ENCODE measurements at places on chromosomes 5 and 9. TPM values are rescaled to one million over a fixed set of nuclear protein-coding genes. Genes with fewer than 3 reads are reported as not detected.

DNA sequence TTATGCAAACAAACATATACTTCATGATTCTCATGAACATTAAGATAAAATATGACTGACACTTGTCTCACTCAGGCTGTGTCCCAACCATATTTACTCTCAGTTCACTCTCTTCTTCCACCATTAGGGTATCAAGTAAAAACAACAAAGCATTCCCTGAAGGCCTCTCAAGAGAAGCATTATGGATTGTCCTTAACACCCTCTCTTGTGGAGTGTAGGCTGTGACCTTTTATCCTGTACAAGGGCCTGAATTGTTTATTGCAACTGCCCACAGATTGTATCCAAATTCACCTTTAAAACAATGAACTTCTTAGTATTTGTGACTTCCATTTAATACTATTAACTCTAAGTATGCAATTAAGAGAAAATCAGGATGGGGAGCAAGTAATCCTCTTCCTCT lies 78.1 kb downstream of the RICTOR start:
- no peaks in the 10 kb centered on the region for H3K4me1 ChIP-seq
- H3K4me3 ChIP-seq = no peak overlapping the region
- peaks cover 15% of the 10 kb centered on the region for H3K36me3 ChIP-seq
- H3K27me3 ChIP-seq = no peaks in the 10 kb centered on the region
- no peak for DNase-seq

DNA sequence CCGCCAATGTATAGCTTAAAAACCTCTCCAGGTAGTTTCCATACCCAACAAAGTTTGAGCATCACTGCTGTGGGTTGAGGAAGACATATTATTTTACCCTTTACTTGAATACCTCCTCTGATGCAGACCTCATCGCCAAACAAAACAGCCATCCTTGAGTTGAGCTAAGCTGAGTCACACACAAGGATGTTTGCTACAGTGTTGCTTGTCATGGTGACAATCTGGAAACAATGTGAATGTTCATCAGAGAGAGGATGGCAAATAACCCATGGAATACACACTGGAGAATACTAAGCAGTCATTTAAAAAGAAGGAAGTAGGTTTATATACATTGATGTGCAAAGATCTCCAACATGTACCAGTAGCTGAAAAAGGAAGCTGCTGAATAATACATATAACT lies 41.1 kb upstream of the TCF7 start:
- DNase-seq = no peak
- peaks cover 9% of the 10 kb centered on the region for H3K4me1 ChIP-seq
- H3K27ac ChIP-seq = no peak overlapping the region
- H3K36me3 ChIP-seq = no peaks in the 10 kb centered on the region

GRCh38 chr5:119255571-119256356 lies 100.1 kb upstream of the TNFAIP8 start:
- H3K4me3 ChIP-seq = no peak overlapping the region
- H3K36me3 ChIP-seq = no peaks in the 10 kb centered on the region
- no peaks in the 10 kb centered on the region for H3K27me3 ChIP-seq
- H3K4me1 ChIP-seq = no peaks in the 10 kb centered on the region

DNA sequence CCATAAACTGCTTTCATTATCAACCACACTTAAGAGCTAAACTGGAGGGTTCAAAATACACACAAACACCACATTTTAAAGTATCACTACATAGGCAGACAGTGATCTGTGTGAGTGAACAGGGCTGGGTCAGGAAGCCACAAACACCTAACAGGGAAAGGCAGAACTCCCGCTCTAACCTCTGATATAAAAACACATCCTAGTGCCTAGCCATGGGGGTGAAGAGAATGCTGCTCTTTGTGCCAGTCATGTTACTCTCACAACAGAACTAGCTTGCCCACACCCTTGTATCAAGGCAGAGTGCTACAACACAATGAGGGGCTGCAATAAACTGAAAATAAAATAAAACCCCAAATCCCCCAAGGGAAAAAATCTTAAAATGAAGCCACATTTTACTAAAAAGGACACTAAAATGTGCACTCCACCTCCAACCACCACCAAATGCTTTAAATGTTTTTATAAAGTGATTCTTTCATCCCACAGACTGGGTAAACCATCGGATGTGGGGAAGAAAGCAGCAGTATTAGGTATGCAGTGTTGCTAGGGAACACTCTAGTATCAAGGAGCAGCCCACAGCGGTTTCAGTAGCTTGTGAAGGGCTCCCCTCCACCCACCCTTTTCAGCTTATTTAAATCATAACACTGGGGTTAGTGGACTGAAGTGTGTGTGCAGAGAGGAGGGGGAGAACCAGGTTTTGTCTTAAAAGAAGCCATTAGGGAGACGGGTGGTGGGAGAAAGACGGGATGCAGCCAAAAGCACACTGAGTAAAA lies 64.5 kb downstream of the TMEM161B start:
- H3K27ac ChIP-seq = no peak overlapping the region
- H3K4me3 ChIP-seq = no peak overlapping the region
- H3K4me1 ChIP-seq = no peaks in the 10 kb centered on the region

DNA sequence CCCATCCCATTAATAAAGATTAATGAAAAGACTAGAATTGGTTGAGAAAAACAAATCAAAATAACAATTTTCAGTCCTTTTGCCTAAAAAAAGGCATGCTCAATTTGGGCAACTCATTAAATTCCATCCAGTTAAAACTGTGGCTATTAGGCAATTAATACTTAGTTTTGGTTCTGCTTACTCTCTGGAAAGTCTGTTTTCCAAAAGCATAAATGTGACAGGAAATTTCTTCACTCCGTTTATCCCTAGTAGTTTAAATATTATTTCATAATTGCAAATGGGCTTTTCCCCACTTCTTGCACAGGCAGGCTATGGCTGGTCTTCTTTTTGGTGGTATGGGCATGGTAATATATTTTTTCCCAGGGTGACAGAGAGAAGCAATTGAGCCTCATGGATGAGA lies 373.3 kb upstream of the KLF4 start:
- H3K27ac ChIP-seq = no peak overlapping the region
- H3K4me1 ChIP-seq = no peaks in the 10 kb centered on the region
- H3K36me3 ChIP-seq = no peaks in the 10 kb centered on the region
- no peaks in the 10 kb centered on the region for H3K27me3 ChIP-seq
- no peak overlapping the region for H3K4me3 ChIP-seq

DNA sequence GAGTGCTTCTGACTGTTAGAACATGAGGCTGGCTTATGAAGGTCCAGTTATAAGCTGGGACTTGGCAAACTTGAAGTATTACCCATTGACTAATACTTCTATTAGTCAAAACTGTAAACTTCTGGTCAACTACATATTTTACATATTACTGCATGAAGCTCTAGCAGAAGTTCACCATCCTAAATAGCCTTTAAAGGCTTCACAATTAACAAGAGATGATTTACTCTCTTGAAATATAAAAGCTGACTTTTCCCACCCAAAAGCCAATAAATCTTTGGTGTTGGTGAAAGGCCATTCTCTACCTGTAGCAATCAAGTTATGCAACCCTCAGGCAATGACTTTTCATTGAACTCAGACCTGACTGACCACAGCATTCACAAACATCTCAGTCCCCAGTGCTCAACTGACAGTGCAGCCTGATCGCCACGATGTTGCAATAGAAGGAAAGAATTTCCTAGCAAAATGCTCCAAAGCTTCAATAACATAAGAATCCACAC lies 345.6 kb downstream of the EBF1 start:
- H3K4me1 ChIP-seq = no peaks in the 10 kb centered on the region
- no peaks in the 10 kb centered on the region for H3K36me3 ChIP-seq
- H3K27me3 ChIP-seq = no peaks in the 10 kb centered on the region
- H3K4me3 ChIP-seq = no peak overlapping the region
- H3K27ac ChIP-seq = no peak overlapping the region

DNA sequence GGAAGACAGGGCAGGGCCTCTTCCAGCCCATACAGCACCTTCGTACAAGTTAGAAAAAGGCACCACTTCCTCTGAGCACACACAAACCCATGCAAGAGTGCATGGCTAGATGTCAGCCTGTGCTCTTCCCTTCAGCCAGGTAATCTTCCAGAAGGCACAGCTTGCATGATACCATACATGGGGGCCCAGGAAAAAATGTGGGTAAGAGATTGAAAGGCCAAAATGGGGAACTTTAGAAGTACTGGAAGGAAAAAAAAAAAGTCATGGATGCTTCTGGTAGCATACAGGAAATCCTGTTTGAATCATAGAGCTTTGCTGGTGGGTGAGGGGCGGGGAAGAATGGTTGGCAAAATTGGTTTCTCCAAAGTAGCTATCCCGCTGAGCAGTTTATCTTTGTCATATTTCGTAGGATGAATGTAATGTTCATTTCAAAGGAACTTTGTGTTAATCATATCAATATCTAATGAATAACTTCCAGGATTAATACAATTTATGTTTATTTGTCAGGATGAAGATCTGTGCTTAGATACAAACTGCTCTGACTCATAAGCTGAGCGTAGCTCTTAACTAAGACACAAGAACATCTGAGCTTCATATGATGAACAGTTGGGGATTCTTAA lies 78.2 kb upstream of the MAP3K1 start:
- peak overlapping the region; percentile 13 for H3K27ac ChIP-seq
- H3K27me3 ChIP-seq = no peaks in the 10 kb centered on the region
- H3K4me1 ChIP-seq = peaks cover 61% of the 10 kb centered on the region
- no peak overlapping the region for H3K4me3 ChIP-seq
- DNase-seq = no peak

DNA sequence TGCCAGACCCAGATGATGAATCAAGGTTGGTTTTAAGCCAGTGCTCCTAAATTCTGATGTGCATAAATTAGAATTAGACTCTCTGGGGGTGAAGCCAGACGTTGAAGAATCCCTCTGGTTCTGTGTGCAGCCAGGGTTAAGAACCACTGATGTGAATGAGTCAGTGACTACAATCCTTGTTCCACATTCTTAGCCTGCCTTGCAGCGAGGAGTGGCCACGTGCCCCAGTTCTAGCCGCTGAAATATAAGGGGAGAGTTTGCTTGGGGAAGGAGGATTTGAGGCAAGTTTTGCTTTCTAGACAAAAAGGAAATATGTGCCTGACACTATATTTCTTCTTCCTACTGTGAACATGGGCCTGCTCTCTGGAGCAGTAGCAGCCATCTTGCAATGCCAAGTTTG lies 34.2 kb upstream of the MSH3 start:
- no peaks in the 10 kb centered on the region for H3K36me3 ChIP-seq
- H3K27me3 ChIP-seq = no peaks in the 10 kb centered on the region
- no peak overlapping the region for H3K4me3 ChIP-seq
- no peak overlapping the region for H3K27ac ChIP-seq

GRCh38 chr9:660227-660626 lies 181.3 kb upstream of the DMRT1 start:
- H3K36me3 ChIP-seq = no peaks in the 10 kb centered on the region
- no peak for DNase-seq
- H3K27ac ChIP-seq = no peak overlapping the region
- H3K4me1 ChIP-seq = peaks cover 32% of the 10 kb centered on the region
- H3K27me3 ChIP-seq = no peaks in the 10 kb centered on the region
- H3K4me3 ChIP-seq = no peak overlapping the region

DNA sequence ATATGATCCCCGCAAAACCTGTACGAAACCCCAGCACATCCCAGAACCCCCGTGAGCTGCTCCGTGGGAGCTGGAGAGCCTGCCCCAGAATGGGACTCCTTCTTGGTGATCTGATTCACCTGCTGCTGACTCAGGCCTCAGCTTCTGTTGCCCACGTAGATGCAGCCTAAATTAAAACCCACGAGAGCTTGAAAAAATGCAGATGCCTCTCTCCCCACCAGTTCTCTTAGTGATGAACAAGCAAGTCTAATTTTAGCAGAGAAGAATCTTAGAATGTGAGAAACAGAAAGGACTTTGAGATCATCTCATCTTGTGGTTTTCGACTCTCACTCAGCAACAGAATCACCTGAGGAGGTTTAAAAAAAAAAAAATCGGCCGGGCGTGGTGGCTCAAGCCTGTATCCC lies 57.6 kb downstream of the TMOD1 start:
- DNase-seq = no peak
- peaks cover 10% of the 10 kb centered on the region for H3K4me1 ChIP-seq
- H3K4me3 ChIP-seq = no peak overlapping the region
- no peaks in the 10 kb centered on the region for H3K36me3 ChIP-seq
- peak overlapping the region; percentile 88 for H3K27ac ChIP-seq

GRCh38 chr5:129440424-129440823 lies 19.7 kb upstream of the ADAMTS19 start:
- DNase-seq = no peak
- H3K27me3 ChIP-seq = no peaks in the 10 kb centered on the region
- no peaks in the 10 kb centered on the region for H3K36me3 ChIP-seq
- H3K4me1 ChIP-seq = no peaks in the 10 kb centered on the region

DNA sequence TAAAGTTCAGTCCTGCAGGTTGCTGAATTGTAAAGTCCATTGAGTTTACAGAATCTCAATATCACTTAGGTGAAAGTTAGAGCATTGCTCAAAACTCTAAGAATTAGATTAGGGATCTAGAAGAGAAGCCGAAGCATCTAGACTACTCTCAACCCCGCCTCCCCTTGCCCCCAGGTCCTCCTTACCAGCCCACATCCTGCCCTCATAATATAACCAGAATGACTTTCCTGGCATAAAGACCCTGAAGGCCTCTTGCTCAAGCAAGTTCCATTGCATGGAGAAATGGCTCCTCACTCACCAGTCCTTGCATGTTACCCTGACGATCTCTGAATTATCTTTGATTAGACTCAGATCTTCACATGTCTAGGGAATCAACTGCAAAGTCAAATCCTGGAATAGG lies 78.8 kb downstream of the SPATA31C2 start:
- H3K27ac ChIP-seq = no peak overlapping the region
- no peaks in the 10 kb centered on the region for H3K36me3 ChIP-seq

DNA sequence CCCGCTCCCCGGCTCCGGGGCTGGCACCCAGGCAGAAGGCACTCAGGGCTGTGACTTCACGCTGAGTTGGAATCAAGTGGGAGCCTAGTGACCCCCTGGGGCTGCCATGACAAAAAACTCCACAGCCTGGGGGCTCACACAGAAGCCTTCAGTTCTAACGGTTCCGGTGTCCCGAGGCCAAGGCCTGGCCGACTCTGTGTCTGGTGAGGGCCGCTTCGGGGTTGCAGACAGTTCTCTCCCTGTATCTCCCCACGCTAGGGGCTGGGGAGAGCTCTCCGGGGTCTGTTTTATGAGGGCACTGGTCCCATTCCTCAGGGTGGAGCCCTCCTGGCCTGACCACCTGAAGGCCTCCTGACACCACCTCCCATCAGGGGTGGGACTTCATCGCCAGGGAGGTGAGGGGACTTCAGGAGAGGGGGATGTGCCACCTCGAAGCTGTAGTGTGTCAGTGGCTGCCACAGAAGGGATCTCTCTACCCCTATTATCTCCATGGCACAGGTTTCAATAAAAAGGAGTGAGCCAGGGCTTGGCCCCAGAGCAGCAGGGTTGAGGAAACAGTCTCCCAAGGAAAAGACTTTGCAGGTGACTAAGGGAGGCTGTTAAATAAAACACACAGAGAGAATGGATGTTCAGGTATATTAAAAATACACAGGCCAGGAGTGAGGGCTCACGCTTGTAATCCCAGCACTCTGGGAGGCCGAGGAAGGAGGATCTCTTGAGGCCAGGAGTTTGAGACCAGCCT lies 1.5 kb upstream of the SLC6A3 start:
- peaks cover 10% of the 10 kb centered on the region for H3K4me1 ChIP-seq
- no peak overlapping the region for H3K27ac ChIP-seq
- DNase-seq = no peak
- no peak overlapping the region for H3K4me3 ChIP-seq

GRCh38 chr5:121426153-121426552 lies 425.5 kb upstream of the FTMT start:
- no peaks in the 10 kb centered on the region for H3K36me3 ChIP-seq
- H3K27me3 ChIP-seq = no peaks in the 10 kb centered on the region
- H3K4me3 ChIP-seq = no peak overlapping the region

The TEK gene
- 7.4 TPM for total RNA-seq

The CATSPER3 gene
- not detected for total RNA-seq

The F2RL2 gene
- 0.23 TPM for total RNA-seq

The CACNA1B gene
- total RNA-seq = not detected

The TRPM3 gene
- 0.26 TPM for total RNA-seq

The PNPLA7 gene
- 0.61 TPM for total RNA-seq

The SPIN1 gene
- total RNA-seq = 23.5 TPM

The PAPPA gene
- 13.7 TPM for total RNA-seq

The TLX3 gene
- not detected for total RNA-seq

The GABRB2 gene
- not detected for total RNA-seq

Data from esophagus squamous epithelium (tissue), 5 donors.